ENCODE measurements at places on chromosomes 3 and 15.

DNA sequence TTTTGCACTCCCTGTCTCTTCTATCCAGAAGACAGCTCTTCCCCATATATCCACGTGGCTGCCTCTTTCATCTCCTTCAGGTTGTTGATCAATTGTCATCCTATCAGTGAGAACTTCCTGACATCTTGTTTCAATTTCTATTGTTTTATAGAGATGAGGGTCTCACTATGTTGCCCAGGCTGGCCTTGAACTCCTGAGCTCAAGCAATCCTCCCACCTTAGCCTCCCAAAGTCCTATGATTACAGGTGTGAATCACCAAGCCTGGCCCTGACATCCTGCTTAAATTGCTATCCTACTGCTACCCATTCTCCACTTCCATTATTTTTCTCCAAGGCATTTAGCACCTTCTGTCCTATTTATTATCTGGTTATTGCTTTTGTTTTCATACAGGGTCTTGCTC is 44.9 kb upstream of the IREB2 start:
- no peak for DNase-seq

GRCh38 chr15:25171856-25172687 is 217.3 kb downstream of the SNRPN start:
- DNase-seq, result no peak

DNA sequence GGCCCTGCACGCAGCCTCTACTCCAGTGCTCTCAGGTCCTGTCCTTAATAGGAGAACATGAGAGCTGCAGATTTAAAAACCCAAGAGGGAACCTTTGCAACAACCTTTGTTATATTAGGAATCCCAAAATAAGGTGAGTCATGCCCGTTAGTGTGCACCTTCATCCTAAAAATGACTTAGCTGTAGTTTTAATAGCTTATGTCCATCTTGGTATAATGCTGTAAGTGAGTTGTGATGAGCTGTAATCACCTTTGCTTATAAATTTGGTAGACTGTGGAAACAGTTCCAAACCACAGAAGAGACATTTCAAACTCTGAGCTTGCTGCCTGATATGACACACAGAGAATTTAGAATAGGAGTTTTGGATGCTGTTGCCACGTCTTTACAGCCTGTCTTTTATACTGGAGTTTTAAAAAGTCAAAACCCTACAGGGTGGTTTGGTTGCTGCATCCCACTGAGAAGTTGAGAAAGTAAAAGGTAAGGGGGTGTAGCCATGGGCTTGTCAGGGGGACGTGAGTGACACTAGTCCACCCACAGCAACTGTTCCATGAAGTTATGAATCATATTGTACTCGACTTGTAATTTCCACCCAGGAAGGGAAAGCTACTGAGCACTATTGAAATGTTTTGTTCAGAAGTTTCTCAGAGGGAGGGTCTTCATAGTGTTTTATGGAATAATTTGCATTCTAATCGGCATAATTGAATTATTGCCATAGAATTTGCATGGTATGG is 27.4 kb upstream of the CD47 start:
- no peak for DNase-seq

DNA sequence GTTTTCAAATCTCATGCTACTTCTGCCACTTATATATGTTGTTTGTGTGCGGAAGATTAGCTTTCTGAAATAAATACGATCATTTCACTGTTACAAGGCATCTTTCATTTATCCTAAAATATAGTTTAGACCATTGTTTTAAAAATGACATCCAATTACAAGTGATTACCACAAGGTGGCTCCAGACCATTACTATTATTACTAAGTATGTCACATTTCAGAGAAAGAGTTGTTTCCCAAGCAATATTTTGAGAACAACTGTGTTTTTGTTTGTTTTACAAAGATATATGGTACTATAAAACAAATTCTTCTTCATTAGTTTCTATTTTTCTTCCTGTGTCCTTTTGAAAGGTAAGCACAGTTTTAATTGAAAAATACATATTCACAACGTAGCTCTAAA is 136.0 kb upstream of the RAP2B start:
- peak; percentile 68 for DNase-seq

DNA sequence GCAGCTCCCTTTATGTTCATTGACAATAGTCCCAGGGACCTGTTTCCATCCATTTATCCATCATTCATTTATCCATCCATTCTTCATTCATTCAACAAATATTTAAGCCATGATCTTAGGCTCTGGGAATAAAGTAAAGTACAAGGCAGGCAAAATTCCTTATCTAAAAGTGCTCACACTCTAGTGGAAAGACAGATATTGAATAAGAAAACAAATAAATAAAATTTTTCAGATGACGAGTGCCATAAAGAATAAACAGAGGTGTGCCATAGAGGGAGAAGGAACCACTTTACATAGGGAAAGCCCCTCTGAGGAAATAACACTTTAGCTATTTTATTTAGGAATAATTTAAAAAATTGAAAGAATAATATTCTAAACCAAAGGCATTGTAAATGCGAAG is 76.2 kb downstream of the COL8A1 start:
- DNase-seq, result no peak

DNA sequence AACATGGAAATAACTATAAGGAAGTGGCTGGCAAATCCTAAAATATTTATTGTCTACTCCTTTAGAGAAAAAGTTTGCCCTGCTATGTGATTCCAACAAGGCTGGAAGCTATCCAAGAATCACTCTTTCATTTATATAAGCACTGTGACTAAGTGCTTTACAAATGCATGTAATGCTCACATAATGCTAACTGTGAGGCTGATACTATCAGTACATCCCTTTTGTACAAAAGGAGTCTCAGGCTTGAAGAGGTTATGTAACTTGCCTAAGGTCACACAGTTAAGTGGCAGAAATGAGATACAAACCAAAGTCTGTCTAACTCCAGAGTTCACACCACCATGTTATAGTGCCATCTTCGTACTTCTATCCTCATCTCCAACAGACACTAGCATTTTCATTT is 17.0 kb downstream of the TOPBP1 start:
- DNase-seq, result peak; percentile 15

GRCh38 chr3:72660270-72661114 is 187.8 kb downstream of the SHQ1 start:
- no peak for DNase-seq

- DNase-seq, result peak; percentile 56
Observed at GRCh38 chr15:76011627-76012551, at the start of gene NRG4. TSS of gene NRG4 (minus strand) at chr15:76012424. CDS start at chr15:76011230, 1,194 bp downstream.

DNA sequence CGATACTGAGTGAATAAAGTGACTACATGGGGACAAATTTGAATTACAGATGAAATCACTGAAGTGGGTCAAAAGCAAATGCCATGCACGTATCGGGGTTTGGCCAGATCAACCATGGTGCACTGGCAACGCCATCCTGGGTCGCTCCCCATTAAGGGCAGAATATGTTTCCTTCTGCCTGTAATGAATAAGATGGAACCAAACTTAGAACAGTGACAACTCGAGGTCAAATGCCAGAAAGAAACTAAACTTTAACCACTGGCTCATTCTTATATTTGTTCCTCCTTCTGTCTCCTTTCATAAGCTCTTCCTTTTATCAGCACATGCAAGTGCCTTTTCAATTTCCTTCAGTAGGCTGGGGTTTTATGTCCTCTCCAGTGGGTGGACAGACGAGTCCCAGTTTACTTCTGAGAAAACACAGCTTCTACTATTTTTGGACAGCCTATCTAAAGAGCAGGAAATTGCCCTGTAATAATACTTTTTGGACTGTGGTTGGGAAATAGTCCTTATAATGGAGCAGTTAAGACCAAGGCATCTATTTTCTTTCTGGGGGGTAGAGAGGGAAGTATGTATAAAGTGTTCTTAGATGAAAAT is 61.4 kb downstream of the WHAMM start:
- no peak for DNase-seq

All from SK-MEL-5 (cell line).